ENCODE measurements at places on chromosomes 5 and 9.
A peak's percentile ranks its signal among the peaks of the same experiment; 100 is the strongest.

- no peak for DNase-seq
These were observed 19.0 kb upstream of the TCOF1 start for GRCh38 chr5:150338546-150338945.

DNA sequence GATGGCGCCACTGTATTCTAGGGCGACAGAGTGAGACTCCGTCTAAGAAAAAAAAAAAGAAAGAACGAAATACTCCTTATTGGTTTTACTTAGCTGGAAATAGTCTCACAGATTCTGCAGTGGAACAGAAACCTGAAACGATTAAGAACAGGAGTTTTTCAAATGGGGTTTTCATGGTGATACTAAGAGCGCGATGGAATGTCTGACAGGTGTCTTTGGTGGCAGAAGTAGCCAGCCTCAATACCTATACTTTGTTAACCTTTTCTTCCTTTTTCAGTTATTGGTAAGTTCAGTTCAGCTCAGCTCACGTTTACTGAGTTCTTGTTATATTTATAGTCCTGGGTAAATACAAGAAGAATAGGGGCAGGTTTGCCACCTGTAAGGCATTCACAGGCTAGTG is 123.9 kb downstream of the FOCAD start:
- DNase-seq: no peak

GRCh38 chr5:11300736-11301135 is 539.7 kb upstream of the DAP start:
- no peak for DNase-seq

- no peak for DNase-seq
These were observed 89.4 kb upstream of the CNTLN start for GRCh38 chr9:17045381-17045940.

DNA sequence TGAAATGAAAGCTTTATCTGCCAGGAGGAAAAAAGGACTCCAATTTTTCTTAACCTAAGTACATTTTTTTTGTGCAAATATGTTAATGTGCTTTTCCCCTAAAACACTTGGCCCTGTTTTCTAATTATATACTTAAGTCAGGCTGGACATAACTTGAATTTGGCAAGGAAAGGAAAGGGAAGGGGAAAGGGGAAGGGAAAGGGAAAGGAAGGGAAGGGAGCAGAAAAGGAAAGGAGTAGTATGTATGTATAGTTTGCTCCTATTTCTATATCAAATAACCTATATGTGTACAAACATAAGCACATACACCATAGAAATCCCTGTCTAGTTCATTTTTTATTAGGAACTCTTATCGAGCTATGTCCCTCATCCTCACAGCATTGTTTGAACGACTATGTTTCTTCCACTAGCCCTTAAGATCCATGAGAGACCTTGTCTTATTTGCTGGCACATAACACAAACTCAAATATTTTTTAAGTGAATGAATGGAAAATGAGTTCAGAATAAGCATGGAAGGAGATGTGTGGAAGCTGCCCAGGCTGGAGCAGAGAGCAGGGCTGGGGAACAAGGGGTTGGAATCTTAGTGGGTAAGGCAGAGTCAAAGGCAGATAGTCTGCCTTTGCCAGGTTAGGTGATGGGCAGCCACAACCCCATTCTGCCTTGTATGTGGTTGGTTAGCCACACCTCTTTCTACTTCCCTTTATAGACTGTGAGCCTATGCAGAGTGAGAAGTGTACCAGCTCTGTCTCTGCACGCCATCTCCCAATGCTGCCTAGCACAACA is 70.0 kb downstream of the KLHL3 start:
- DNase-seq: peak; percentile 58

DNA sequence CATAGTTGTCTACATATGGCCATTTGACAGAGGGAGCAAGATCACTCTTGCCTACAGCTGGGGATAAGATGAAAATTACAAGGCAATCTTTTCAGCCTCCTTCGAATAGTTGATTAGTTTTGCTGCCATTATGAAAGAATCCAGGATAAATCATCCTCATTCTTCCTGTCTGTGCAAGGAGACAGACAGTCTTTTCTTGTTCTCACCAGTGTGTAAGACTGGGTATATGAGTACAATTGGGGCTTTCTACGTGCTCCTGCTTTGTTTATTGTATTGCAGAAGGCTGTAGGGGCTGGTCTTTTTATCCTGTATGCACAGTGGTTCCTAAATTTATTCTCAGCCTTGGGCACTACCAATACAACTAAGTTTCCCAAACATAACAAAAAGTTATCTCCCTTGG is 76.8 kb downstream of the SPEF2 start:
- no peak for DNase-seq

GRCh38 chr9:98955259-98955658 is 11.6 kb downstream of the COL15A1 start:
- DNase-seq: no peak

- no peak for DNase-seq
These were observed 33.0 kb upstream of the SLC25A51 start for GRCh38 chr9:37936965-37937364.

GRCh38 chr5:134435560-134435959 is 23.9 kb upstream of the CDKN2AIPNL start:
- no peak for DNase-seq

- no peak for DNase-seq
These were observed 77.3 kb downstream of the UBE2QL1 start for GRCh38 chr5:6525910-6526309.

- DNase-seq: no peak
These were observed 481.3 kb downstream of the GADD45G start for GRCh38 chr9:90086101-90086511.

DNA sequence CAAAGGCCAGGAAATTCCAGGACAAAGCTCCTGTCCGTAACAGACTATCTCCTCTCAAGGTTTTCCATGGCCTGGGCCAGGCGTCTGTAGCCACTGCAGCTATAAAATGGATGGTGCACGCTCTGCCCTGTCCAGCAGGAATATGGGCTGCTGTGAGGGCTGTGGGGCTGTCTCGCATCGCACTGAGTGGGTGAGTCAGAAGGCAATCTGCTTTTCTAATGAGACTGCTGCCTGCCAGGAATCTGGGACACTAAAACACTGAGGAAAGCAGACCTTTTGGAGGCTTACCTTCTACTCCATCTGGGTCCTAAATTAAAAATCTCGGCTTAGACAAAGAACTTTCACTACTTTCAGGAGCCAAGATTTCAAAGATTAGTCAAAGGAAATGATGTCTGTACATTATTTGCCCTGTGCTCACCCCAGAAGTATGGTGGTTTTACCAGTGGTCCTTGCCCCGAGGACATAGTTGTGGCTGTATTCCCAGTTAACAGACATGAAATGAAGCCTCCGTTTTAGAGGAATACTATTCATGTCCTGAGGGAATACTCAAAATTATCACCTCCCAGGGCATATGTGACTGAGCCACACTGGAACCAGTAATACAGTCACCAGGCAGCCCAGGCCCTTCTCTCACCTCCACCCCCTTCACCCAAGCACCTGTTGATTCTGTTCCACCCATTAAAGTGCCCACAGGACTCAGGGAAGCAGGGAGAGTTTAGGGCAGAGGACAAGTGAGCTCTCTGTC is 56.4 kb downstream of the PFDN1 start:
- DNase-seq: no peak

- no peak for DNase-seq
These were observed 167.9 kb upstream of the PANK3 start for GRCh38 chr5:168746893-168747640.

DNA sequence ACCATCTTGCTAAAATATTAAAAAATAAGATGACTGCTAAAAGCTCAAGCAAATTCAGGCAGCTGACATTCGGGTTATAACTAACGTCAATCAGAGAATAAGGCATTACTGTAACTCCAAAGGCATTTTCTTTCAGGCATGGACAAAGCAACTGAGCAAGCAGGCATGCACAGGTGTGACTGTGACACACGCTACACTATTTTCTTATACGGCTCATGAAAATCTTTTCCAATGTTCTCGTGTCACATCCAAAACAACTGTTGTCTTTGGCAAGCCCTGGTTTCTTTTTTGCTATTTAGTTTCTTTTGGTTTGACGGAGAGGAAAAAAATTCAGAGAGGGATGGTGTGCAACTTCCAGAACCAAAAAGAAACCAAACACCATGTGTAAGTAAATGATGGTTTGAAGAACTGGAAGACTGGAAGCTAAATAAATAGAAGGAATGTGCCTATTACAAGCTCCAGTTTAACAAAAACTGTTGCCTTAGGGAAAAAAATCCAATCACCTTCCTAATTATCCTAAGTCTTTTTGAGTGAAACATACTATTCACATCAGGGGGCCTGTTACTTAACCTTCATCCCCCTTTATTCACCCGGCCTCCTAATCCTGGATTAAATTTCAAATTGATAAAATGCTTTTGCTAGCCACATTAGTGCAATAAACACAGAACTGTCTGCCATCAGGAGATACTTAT is 277.6 kb downstream of the PSAT1 start:
- DNase-seq: no peak

GRCh38 chr5:136434795-136435194 is 69.5 kb upstream of the TRPC7 start:
- DNase-seq: no peak

- no peak for DNase-seq
These were observed 60.1 kb upstream of the CLINT1 start for GRCh38 chr5:157918811-157919742.

DNA sequence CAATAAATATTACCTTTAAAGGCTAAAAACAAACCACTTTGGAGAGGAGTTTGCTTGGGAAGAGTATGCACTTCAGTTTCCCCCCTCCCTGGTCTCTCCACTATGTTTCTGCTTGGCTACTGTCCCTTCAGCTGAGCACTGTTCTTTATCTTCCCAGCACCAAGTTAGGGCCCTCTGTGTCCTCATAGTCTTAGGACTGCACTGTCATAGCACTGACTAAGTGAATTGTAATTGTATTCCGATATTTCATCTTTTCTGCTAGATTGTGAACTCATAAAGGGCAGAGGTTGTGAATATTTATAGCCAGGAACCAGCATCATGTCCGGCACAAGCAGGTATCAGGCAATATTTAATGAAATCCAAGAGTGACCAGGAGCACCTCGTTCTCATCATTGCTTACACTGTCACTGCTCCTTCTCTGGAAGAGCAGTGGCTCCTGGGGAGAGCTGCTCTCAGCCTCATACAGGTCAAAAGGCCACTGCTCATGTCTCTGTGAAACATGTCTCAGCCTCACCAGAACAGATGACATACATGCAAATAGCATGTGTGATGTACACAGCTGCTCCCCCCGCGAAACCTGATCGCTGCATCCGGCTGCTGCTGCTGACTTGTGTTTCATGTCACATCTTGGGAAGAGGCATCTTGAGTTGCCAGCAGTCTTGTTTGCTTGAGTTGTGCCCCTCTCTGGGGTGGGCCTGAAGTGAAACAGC is 279.7 kb upstream of the MSX2 start:
- DNase-seq: no peak

DNA sequence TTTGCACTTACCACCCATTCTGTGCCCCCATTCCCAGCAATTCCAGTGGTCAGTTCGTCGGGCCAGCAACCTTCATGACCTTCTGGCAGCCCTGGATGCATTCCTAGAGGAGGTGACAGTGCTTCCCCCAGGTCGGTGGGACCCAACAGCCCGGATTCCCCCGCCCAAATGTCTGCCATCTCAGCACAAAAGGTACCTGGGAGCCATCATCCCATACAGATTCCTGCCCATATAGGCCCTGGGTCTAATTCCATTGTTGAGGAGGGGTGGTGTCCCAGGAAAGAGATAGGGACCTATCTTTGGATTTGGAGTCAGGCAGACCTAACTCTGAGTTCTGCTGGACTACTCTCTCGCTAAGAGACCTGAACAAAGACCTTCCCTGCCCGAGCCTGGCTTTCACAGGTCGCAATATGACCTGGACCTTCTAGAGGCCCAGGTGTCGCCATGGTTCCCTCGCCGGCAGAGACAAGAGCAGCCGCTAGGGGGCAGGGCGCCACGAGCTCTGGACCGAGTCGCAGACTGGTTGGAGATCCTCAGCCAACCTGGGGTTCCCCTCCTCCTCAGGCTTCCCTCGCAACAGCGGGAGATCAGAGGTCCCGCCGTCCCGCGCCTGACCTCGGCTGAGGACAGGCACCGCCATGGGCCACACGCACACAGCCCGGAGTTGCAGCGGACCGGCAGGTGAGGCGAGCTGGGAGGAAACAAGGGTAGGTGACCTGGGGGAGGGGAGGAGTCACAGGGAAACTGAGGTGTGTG is 3.1 kb downstream of the SLC4A9 start:
- DNase-seq: no peak

DNA sequence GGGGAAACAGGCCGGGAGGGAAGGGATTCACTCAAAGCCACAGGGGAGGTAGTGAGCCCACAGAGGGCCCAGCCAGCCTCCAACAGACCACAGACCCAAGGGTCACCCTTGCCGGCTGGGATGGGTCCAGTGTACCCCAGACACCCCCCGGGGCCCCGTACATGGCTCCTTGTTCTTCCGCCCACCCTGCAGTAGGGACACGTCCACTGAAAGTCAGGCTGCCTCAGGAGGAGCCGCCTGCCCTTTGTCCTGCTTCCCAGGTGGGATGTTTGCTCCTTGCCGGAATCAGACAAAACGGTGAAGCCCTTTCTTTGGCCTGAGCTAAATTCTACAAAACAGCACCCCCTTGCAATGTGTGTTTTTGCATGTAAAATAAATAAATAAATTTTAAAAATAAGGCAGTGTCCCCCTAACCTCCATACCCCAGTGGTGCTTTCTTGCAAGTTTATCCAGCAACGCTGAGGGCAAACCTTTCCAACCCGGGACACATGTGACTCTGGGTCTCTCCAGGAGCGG is 25.8 kb downstream of the LHX3 start:
- DNase-seq: no peak

DNA sequence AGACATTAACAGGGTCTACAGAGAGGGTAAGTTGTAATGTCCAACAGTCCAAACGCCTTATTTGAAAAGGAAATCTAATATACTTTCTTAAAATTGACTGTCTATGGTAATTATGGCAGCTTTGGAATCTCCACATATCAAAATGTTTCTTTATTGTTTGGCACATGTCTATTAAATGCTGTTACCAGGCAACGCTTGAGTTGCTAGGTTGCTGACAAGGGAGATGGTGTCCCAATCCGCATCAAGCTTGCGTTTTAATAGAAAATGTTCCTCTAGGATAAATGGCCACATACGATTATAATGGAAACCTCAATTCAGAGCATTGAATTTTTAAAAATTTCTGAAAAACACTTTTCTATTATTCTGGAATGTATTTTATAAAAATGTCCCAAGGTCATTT is 9.2 kb downstream of the ANXA1 start:
- no peak for DNase-seq

- DNase-seq: no peak
These were observed 234.9 kb downstream of the SPATA31D1 start for GRCh38 chr9:82223442-82223841.

GRCh38 chr9:97735070-97735600 is 38.0 kb upstream of the XPA start:
- no peak for DNase-seq

DNA sequence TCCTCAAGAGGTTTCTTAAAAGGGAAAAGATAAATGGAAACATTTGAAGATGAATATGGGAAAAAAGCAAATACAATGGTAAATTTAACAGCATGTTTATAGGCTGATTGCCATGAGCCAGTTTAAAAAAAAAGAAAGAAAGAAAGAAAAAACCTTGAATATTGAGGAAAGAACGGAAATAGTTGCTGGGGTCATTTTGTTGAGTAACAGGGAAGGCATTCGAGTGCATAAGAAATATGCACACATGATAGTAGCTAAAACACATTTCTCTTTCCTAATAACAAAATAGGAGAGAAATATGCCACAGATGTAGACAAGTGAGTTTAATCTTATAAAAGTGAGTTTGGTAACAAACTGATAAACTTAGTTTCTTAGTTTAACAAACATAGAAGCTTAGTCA is 864.6 kb upstream of the ACO1 start:
- no peak for DNase-seq
